ENCODE measurements at places on chromosomes 1 and 21.

DNA sequence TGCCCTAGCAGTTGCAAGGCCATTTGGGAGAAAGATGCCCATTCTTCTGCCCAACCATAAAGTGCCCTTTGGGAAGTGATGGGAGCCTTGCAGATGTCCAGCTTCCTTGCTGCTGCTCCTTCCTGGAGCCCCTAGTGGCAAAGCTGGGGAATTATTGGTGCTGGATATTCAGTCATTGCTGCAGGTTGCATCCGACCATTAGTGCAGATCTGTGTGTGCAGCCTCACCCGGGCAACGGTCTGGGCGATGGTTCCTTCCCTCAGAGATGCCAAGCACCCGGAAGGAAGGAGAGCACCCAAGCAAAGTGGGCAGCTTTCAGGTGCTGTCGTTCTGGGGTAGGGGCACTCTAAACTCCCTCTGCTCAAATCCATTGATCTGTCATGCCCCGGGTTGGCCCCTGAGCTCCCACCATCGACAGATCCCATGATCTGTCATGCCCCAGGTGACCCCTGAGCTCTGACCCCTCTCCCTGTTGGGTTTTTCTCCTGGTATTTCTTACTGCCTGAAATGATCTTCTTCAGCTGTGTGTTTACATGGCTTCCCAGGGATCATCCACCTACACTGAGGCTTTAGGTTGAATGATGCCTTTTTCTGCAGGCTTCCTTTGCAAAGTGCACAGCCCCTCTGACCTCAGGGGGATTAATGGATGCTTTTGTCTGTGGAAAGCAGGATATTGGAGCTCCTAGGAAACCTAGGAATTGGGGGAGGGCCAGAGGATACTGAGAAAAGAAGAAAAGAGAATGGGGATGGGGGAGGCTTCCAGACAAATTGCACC lies 467.5 kb downstream of the PTPRU start:
- DNase-seq, result no peak

GRCh38 chr1:47692196-47692595 lies 254.4 kb downstream of the FOXD2 start:
- DNase-seq, result no peak

- no peak for DNase-seq
These were observed 470 bp upstream of the NAXE start for GRCh38 chr1:156591181-156591431.

DNA sequence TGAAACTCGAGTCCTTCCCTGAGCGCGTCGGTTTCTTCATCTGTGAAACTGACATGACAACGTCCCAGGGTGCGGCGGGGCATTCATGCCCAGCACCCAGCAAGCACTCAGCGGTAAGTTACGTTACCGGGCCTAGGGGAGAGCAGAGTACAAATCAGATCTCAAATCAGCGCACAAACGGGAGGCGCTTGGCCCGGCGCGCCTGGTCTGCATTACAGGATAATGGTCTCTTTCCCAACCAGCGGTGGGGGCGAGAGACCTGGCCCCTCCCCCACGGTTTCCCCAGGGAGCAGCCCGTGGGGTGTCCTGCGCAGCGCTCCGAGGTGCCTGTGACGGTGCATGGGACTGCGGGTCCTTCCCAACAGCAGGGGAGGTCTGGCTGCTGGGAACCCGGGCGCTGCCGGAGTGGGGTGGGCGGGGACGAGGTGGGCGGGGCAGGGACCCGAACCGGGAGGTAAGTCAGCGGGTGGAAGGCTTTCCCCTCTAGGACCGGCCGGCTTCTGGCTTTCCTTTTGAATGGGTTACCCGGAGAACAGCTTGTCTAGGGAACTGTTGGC lies 1.0 kb downstream of the TMEM51 start:
- DNase-seq, result no peak

DNA sequence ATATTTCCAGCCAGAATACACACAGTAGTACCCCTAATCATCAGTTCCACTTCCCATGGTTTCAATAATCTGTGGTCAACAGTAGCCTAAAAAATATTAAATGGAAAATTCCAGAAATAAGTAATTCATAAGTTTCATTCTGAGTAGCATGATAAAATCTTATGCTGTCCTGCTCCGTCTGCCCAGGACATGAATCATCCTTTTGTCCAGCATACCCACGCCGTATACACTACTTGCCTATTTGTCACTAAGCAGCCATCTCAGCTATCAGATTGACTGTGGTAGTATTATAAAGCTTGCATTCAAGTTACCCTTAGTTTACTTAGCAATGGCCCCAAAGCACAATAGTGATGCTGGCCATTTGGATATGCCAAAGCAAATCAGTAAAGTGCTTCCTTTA lies 118.7 kb downstream of the SLC5A9 start:
- no peak for DNase-seq

GRCh38 chr1:147567594-147568381 lies 26.5 kb downstream of the BCL9 start:
- DNase-seq, result no peak

DNA sequence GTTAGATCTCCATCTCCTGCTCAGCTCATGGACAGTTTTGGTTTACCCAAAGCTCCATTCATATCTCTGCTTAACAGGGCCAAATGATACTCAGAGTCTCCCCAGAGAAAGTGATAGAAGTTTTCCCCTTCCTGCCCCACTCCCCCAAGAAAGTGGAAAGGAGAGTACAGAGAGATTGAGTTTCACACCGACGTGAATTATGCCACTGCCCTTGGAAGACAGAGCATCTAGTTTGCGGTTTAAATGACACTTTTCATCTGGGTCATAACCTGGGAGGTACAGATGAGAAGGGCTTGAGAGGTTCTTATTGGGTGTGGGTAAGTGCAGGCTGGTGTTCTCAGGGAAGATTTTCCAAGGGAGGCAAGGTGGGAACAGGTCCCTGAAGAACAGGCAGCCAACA lies 6.9 kb upstream of the ZNF362 start:
- no peak for DNase-seq

Data from NCI-H1048 (cell line).